ENCODE measurements at places on chromosomes 2 and 18.

GRCh38 chr2:205024822-205025518, 479.7 kb downstream of the PARD3B start:
- peak; percentile 97 for DNase-seq

- DNase-seq, result no peak
These were observed 65.5 kb upstream of the PMAIP1 start for GRCh38 chr18:59834267-59834666.

GRCh38 chr2:203623661-203624060, 82.8 kb upstream of the CD28 start:
- peak; percentile 70 for DNase-seq

- no peak for DNase-seq
These were observed 1.1 kb upstream of the SSB start for GRCh38 chr2:169797601-169798000.

- DNase-seq, result peak; percentile 79
These were observed 1.3 kb upstream of the CLIP4 start for GRCh38 chr2:29113891-29114321.

DNA sequence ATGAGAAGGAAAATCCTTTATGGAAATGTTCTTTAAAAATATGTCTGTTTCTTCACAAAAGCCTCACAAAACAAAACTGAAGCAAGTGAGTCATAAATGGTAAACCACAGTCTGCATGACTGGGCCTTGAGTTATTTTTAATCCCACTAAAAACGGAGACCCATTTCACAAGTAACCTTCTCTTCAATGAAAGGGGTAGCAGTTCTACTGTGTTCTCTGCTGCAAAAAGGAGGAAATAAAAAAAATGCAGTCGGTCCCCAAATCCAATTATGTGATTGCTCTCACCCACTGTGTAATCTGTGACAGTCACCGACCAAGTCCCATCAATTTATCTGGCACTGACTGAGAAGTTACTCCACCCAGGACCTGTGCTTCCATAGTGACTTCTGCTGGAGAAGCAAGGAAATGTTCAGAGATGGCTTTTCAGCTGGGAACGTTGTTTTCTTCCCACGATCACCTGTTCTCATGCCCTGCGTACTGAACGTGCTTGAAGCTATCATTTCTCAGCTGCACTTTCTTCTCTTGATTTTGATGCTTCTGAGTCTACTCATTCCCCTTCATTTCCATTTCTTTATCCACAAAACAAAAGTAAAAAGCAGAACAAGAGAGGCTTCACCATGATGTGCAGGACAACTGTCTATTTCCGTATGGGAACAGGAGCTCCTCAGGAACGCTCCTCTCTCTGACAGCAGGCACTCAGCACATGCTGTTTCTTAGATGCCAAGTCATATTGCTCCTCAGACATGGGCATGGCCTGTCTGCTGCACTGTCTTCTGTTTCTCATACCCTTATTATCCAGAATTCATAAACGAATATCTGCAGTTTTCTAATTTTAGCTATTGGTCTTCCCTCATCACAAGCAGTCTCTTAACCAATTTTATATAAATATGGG, 80.0 kb upstream of the TMEM200C start:
- peak; percentile 92 for DNase-seq
